ENCODE measurements at places on chromosomes 2 and 18. TPM values are rescaled to one million over a fixed set of nuclear protein-coding genes. Genes with fewer than 3 reads are reported as not detected.

GRCh38 chr18:61910101-61910500 is 17.3 kb upstream of the RNF152 start:
- H3K36me3 ChIP-seq: no peaks in the 10 kb centered on the region
- peak; percentile 39 for DNase-seq
- H3K27ac ChIP-seq: no peak overlapping the region
- H3K4me1 ChIP-seq: no peaks in the 10 kb centered on the region

GRCh38 chr2:203840655-203841205 is 26.8 kb upstream of the CTLA4 start:
- H3K27me3 ChIP-seq: no peaks in the 10 kb centered on the region
- H3K4me3 ChIP-seq: no peak overlapping the region
- no peak for DNase-seq
- no peak overlapping the region for H3K27ac ChIP-seq

GRCh38 chr2:96158554-96158940 is 13.3 kb upstream of the DUSP2 start:
- H3K27ac ChIP-seq: no peak overlapping the region
- H3K27me3 ChIP-seq: no peaks in the 10 kb centered on the region
- no peak for DNase-seq

GRCh38 chr18:62606106-62606505 is 83.3 kb downstream of the ZCCHC2 start:
- H3K4me1 ChIP-seq: peaks cover 10% of the 10 kb centered on the region
- H3K27me3 ChIP-seq: no peaks in the 10 kb centered on the region
- H3K36me3 ChIP-seq: no peaks in the 10 kb centered on the region
- H3K27ac ChIP-seq: no peak overlapping the region

GRCh38 chr2:70084973-70085710 is 2.1 kb upstream of the PCBP1 start:
- H3K27ac ChIP-seq: peak overlapping the region; percentile 100
- H3K4me1 ChIP-seq: peaks cover 55% of the 10 kb centered on the region

DNA sequence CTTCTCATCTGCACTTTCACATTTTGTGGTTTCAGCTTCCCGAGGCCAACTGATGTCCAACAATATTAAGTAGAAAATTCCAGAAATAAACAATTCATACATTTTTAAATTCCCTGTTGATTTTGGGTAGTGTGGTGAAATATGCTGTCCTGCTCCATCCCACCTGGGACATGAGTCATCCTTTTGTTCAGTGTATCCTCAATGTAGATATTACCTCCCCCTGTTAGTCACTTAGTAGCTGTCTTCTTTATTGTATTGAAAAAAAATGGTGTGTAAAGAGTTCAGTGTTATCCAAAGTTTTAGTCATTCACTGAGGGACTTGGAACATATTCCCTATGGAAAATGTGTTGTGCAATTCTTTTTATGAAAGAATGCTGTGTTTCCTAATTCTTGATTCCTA is 348.1 kb downstream of the SOCS6 start:
- no peak overlapping the region for H3K4me3 ChIP-seq
- no peak for DNase-seq
- H3K4me1 ChIP-seq: no peaks in the 10 kb centered on the region
- H3K27ac ChIP-seq: no peak overlapping the region
- no peaks in the 10 kb centered on the region for H3K36me3 ChIP-seq

GRCh38 chr2:55718165-55719008 is 24.7 kb upstream of the PNPT1 start:
- no peaks in the 10 kb centered on the region for H3K27me3 ChIP-seq
- DNase-seq: no peak
- no peak overlapping the region for H3K4me3 ChIP-seq
- no peak overlapping the region for H3K27ac ChIP-seq
- no peaks in the 10 kb centered on the region for H3K4me1 ChIP-seq

DNA sequence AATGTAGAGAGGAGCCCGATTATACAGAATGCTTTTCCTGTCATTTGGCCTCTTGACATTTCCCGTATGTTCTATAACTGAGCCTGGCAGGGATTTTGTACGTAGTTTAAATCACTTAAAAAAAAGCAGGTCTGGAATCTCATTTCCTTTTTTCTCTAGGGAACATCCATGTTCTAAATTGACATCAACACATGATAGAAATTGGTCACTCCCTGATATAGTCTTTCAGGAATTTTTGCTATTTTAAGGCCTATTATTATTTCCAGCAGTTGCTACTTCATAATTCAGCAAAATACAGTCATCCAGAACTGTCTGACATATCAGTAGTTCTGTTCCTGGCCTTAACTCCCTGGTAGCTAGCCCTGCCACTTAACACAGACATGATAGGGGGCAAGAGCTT is 565.7 kb upstream of the ZEB2 start:
- no peak for DNase-seq
- no peaks in the 10 kb centered on the region for H3K27me3 ChIP-seq
- H3K4me3 ChIP-seq: no peak overlapping the region
- no peak overlapping the region for H3K27ac ChIP-seq

GRCh38 chr18:78773819-78774218 is 205.8 kb upstream of the SALL3 start:
- no peaks in the 10 kb centered on the region for H3K27me3 ChIP-seq
- no peak overlapping the region for H3K4me3 ChIP-seq
- no peak overlapping the region for H3K27ac ChIP-seq
- H3K36me3 ChIP-seq: no peaks in the 10 kb centered on the region
- DNase-seq: no peak

DNA sequence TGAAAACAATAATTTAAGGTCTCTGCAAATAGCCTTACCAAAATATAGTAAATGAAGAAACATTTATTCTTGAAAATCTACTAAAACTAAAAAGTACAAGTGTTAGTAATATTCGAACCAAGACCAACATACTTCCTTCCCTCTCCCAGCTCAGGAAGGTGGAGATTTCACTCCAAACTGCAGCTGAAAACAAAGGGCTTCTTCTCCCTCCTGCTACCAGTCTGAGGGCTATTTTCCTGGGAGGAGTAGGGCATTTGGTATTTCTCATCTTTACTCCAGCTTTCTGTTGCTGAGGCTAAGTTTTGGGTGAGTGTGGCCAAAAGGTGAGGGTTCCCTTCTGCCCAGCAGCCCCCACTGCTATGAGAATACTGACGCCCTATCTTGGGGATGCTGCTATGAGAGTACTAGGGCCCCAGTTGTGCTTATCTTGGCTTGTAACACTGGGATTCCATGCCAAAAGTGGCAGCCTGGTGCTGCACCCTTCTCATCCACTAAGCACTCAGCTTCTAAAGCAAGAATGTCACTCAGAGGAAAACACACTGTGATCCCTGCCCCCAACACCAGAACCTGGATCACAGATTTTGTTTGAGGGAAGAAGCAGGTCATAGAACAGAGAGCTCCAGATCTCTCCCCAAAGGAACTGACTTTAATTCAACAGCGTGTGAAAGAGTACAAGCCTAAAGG is 130.7 kb upstream of the KLF7 start:
- H3K4me3 ChIP-seq: no peak overlapping the region
- H3K27ac ChIP-seq: no peak overlapping the region
- no peaks in the 10 kb centered on the region for H3K27me3 ChIP-seq

- H3K4me1 ChIP-seq: no peaks in the 10 kb centered on the region
- H3K27ac ChIP-seq: no peak overlapping the region
- H3K4me3 ChIP-seq: no peak overlapping the region
- no peaks in the 10 kb centered on the region for H3K36me3 ChIP-seq
- DNase-seq: no peak
Observed at GRCh38 chr2:7722212-7722910, 805.1 kb downstream of the RNF144A start.

- no peaks in the 10 kb centered on the region for H3K4me1 ChIP-seq
- no peaks in the 10 kb centered on the region for H3K27me3 ChIP-seq
- H3K27ac ChIP-seq: no peak overlapping the region
- no peak overlapping the region for H3K4me3 ChIP-seq
- no peak for DNase-seq
Observed at GRCh38 chr2:57370882-57371585, 675.6 kb upstream of the VRK2 start.

DNA sequence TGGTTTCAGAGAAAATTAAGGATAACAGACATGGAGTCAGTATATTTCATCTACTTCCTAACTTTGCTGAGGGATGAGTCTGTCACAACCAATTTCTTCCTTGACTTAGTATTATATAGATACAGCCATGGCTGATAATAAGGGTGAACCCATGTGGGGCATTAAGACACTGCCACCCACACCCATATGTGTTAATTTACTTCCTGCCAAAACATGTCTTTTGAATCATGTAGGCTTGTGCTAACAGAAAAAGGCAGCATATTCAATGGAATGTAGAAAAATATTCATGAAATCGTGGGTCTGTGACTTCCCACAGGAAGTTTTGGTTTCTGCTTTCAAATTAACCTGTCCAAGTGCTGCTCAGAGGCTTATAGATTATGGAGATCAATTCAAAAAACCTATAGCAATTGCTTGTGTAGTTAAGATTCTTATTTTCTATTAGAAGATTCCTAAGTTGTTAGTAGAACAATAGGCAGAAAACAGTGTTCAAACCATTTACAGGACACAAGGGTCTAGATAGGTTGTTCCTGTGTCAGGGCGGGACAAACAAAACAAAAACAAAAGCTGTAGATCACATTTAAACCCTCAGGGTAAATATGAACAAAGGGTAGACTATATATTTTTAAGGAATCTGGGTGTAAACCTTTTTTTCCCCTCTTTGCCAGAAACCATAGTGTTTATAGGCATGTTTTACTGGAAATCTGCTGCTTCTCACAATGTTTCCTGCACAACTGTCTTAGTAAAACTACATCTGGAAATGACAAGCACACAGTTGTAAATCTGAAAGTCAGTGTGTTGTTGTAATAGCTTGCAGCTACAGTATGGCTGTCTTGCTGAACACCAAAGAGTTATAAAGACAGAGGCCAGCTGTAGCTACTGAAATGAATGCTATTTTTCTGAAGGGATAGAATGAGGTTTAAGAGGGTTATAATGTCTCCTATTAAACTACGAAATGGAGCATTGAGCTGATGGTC is 691.2 kb downstream of the EPHA4 start:
- H3K4me1 ChIP-seq: no peaks in the 10 kb centered on the region
- no peak overlapping the region for H3K27ac ChIP-seq
- H3K27me3 ChIP-seq: no peaks in the 10 kb centered on the region

ASXL2 gene
- total RNA-seq: 17.4 TPM

PAIP2B gene
- total RNA-seq: 11.9 TPM

CD8B2 gene
- total RNA-seq: 0.13 TPM

ANKRD29 gene
- total RNA-seq: 7.8 TPM

CRYBA2 gene
- total RNA-seq: not detected

CPO gene
- total RNA-seq: 0.63 TPM
